ENCODE measurements at places on chromosomes 5 and 9.

- no peak for DNase-seq
Measured at GRCh38 chr5:8135742-8136141, 266.8 kb downstream of the MTRR start.

- no peak for DNase-seq
Measured at GRCh38 chr5:37882636-37883035, 42.8 kb upstream of the GDNF start.

DNA sequence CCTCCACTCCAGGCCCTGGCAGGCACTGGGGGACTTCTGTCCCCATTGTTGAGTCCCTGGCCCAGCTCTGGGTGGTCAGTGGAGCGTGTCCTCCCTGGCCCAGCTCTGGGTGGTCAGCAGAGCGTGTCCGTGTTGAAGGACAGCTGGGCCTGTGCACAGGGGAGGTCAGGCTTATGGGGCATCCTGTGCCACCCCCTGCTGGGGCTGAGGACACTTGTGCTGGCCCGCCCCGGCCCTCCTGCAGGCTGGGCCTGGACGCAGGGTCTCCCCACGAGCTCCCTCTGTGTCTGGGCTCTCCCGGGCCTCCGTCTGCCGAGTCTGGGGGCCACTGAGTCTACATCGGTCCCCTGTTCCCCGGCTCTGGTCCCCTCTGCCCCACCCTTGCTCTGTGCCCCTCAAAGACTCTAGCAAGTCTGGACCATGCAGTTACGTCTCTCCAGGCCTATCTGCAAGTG, 11.5 kb upstream of the CLIC3 start:
- no peak for DNase-seq

- DNase-seq, result peak; percentile 11
Measured at GRCh38 chr9:98191671-98192502, 550 bp downstream of the CORO2A start.

- DNase-seq, result no peak
Measured at GRCh38 chr9:109101810-109102209, 17.9 kb downstream of the TMEM245 start.

DNA sequence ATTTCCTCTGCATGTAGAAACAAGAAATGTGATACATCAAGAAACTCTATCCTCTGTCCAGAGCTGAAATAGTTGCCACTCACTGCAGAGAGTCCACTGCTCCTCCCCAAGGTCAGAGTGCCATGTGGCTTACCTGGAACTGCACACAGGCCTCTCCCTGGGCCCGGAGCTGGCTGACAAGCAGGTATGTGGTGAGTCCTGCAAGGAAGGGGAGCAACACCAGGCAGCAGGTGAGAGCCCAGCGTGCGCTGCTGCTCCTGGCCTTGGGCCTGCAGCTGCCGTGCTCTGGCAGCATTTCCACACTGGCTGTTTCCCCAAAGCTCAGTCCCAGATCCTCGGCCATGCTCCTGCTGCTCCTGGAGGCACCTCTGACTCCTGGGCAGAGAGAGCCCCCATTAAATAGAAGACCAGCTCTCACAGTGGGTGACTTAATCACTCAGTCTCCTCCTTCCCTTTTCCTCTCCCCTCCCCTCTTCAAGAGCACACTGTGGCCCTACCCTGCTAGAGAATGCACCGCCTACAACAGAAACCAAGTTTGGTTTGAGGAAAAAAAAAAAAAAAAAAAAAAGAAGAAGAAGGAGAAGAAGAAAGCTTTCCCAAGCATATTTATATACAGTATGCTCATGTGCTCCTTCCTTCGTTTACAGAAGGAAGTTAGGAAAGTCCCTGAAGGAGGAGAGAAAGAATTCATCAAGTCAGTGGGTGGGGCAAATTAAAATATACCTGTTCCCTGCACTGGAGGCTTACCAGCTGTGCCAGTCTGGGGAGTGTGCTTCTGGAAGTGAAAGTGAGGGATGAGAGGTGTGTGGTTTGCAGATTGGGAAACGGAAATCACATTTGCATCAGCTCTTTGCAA, at the start of gene TNFSF15:
Gene TNFSF15 (minus strand): TSS at position 370 of the 856 bp plus-strand sequence. CDS start 27 bp downstream, at position 343.
- DNase-seq, result peak; percentile 52

GRCh38 chr9:130669965-130670364, 5.6 kb downstream of the PRDM12 start:
- DNase-seq, result no peak

GRCh38 chr5:35855187-35855586, 1.5 kb upstream of the IL7R start:
- DNase-seq, result no peak

DNA sequence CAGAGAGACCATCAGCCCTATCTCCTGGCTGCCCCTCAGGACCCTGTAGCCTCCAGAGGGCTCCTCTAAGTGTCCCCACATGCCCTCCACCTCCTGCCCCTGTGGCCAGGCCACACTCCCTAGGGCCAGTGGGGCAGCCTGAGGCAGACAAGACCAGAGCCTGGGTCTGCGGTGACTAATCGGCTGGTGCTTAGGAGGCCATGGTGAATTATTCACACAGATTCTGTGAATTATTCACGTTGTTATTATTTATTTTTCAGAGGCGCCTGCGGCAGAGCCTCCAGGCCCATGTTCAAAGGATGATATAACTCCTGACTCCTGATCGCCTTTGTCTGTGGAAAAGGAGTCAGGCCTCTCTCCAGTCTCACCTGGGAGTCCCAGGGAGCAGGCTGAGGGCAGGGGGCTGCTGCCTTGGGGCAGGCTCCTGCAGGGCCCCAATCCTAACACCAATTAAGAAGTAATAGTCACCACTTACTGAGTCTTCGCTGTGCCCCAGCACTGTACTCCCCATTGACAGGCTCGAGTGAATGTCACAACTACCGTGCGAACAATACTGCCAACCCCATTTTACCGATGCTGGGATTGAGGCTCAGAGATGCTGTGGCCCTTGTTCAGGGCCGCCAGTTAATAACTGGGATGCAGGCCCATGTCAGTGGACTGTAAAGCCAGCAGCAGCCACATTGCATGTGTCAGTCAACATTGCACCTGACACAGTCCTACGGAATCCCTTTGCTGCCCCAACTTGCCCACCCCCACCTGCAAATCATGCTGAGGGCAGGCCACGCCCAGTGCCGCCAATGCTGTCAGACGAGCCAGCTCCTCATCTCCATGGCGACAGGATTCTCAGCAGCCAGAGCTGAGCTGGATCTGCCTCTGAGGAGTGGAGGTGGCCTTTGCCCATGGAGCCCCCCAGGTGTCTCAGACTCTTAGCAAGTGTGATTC, 94.9 kb downstream of the PCDH1 start:
- DNase-seq, result no peak

GRCh38 chr9:134046894-134047681, 20.7 kb downstream of the BRD3 start:
- DNase-seq, result no peak

DNA sequence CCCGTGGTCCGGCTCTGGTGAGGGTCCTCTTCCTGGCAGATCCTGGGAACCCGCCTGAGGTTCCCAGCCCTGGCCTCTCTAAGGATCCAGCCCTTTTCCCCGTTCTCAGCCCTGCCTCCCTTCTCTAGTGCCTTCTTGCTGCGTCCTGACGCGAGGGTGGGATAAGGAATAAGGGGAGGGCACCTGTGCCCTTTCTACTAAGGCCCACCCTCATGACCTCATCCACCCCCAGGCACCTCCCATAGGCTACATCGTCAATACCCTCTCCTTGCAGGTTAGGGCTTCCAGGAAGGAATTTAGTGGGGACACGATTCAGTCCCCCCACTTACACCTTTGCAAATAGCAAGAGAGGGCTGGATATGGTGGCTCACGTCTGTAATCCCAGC, 10.7 kb upstream of the DIPK1B start:
- DNase-seq, result no peak

- no peak for DNase-seq
Measured at GRCh38 chr5:81241961-81242648, 9.0 kb downstream of the CKMT2 start.

DNA sequence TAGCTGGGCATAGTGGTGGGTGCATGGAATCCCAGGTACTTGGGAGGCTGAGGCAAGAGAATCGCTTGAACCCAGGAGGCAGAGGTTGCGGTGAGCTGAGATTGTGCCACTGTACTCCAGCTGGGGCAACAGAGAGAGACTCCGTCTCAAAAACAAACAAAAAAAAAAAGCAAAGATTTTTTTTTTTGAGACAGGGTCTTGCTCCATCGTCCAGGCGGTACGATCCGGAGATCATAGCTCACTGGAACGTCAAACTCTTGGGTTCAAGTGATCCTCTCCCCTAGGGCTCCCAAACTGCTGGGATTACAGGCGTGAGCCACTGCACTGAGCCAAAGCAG, 37.6 kb downstream of the ABCA1 start:
- no peak for DNase-seq

DNA sequence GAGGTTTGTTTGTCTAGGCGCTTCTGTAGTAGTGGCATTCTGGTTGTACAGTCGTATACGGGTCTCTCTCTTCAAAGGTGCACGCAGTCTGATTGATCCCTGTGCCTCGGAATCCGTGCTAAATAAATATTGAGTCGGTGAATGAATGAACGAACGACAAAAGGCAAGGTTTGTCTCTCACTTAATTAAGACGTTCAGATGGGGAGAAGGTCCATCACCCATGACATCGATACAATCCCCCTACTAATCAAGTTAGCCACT, 500 bp upstream of the CREBRF start:
- DNase-seq, result no peak

GRCh38 chr5:121144764-121145163, 680.7 kb downstream of the PRR16 start:
- DNase-seq, result no peak

DNA sequence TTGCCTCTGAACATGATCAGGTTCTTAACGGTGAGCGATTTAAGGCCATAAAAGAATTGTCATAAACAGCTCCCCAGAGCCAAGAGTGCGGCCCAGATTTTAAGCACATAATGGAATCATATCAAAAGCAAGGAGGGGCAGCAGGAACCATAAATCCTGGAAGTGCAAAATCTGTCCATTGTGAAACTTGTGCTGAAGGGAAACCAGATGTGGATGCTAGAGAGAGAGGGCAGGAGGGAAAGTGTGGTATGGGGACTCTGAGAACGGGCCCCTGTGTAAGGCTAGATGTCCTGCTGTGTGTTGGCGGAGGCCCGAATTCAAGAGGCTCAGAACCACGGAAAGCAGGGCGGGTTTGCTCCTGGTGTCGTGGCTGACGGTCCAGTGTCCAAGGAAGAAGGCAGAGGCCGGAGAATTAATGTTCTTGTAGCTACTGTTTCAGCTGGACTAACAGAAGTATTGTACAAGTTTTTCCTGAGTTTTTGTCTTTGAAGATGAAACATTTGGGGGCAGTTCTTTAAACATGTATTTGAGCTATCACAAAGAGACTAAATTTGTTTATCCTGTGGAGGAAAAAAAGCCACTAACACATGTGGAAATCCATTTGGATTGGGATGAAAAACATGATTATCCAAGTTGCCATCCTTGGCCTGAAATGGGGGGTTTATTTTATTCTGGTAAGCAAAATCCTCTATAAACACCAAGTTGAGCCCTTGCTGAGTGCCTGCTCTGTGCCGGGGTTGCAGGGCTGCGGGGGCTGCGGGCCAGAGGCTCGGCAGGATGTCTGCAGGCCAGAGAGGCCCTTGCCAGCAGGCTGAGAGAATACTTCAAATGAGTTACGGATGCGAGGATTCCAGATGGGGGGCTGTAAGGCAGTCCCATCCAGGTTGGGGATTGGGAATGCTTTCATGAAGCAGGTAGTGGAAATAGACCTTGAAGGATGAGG, 9.2 kb upstream of the CXCL14 start:
- DNase-seq, result no peak

DNA sequence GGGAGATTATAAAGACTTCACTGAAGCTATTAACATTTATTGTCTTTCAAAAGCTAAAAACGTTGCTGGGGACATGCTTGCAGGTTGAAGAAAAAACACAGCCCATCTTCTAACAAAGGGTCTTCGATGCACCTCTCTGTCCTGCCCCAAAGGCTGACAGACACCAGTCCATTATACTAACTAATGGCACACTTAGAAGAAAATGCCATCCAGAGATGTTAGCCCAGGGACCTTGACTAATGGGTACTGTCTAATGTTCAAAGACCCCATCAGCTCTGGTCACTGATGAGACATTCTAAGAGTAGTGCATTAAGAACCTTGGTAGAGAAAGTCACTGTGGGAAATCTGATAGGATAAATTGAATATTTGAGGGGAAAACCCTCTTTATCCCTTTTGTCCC, 124.9 kb downstream of the EBF1 start:
- no peak for DNase-seq

DNA sequence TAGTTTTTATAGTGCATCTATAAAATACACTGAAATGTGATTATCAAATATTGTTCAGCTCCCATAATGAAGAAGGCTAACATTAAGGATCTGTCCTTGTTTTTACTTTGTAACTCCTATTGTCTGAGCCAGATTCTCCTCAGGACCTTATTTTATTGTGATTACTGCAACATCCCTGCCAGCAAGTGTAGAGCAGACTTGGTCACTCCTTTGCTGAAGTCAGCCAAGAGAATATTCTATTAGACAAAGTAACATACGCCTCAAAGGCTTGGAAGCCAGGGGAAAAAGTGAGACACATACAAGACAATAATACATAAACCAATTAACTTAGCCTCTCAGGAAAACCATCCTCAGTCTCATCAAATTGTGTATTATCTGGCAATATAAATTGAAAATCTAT, 269.6 kb downstream of the ARL15 start:
- DNase-seq, result no peak

- peak; percentile 86 for DNase-seq
Measured at GRCh38 chr9:14652729-14653377, 40.4 kb downstream of the ZDHHC21 start.

- no peak for DNase-seq
Measured at GRCh38 chr9:76454311-76454710, 4.7 kb upstream of the GCNT1 start.

All from NCI-H1092 treated with DMSO at 0.1 percent for 48 hours (cell line).